ENCODE measurements at places on chromosomes 5 and 9.

DNA sequence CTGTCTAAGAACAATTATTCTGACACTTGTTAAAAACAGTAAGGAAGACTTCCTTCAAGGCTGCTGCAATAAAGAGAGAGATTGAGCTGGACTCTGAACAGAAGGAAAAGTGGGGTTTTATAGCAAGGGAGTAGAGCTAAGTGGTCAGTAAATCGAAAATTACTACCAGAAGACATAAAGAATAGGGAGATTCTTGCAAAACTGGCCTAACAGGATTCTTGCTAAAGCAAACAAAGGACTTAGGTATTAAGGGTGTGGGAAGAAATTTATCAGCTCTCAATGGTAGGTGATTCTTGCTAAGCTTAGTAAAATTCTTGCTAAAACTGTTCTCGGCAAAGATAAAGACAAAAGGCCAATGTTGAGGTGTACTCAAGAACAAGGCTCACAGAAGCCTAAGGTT is 300.5 kb downstream of the SLCO4C1 start:
- DNase-seq = peak; percentile 31

- peak; percentile 19 for DNase-seq
Observed at GRCh38 chr9:7402334-7403027, 397.1 kb downstream of the DMAC1 start.

GRCh38 chr9:116789081-116789480 is 102.0 kb downstream of the TRIM32 start:
- DNase-seq = no peak

GRCh38 chr5:113231653-113232000 is 203.2 kb downstream of the TSSK1B start:
- DNase-seq = no peak

GRCh38 chr9:105093685-105094084 is 150.8 kb upstream of the SLC44A1 start:
- peak; percentile 5 for DNase-seq

DNA sequence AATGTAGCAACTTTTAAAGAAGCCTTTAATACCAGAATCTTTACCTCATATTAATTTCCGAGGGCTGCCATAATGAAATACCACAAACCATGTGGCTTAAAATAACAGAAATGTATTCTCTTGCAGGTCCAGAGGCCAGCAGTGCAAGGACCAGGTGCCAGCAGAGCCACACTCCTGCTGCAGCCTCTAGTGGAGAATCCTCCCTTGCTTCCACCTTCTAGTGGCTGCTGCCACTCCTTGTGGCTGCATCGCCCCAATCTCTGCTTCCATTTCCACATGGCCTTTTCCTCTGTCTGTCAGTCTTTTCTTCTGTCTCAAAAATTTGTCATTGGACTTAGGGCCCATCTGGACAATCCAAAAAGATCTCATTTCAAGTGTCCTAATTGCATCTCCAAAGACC is 401.5 kb downstream of the EFNA5 start:
- DNase-seq = no peak

- no peak for DNase-seq
Observed at GRCh38 chr9:83435301-83435700, 102.9 kb downstream of the FRMD3 start.
